ENCODE measurements at places on chromosomes 3 and 15. TPM values are rescaled to one million over a fixed set of nuclear protein-coding genes. Genes with fewer than 3 reads are reported as not detected.

The SLC28A2 gene
- not detected for total RNA-seq

The C3orf33 gene
- 7.5 TPM for total RNA-seq

The CMC1 gene
- total RNA-seq = 28.0 TPM

The GABRR3 gene
- not detected for total RNA-seq
